SW480 (cell line): ENCODE measurements at places on chromosomes 2 and 18.

GRCh38 chr2:233005096-233005495 is 8.0 kb downstream of the NGEF start:
- no peak for DNase-seq

GRCh38 chr2:9473985-9474360 is 378 bp upstream of the IAH1 start:
- DNase-seq, result no peak

DNA sequence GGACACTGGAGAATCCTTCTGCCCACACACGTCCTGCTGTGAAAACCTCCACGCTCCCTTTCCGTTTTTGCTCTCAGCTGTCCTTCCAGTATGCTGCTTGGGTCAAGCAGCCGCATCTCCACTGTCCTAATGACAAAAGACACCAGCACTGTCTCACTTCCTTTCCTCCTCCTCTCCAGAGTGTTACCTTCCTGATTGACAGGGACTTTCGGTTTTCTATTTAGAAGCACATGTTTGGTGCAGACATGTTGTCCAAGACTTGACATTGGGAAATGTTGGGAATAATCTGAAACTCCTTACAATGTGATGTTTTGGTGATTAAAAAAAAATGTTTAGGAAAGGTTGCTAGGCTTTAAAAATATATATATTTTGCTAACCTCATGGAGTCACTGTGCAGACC is 226.6 kb downstream of the FAM210A start:
- no peak for DNase-seq

GRCh38 chr2:202196727-202197126 is 41.7 kb downstream of the SUMO1 start:
- no peak for DNase-seq

DNA sequence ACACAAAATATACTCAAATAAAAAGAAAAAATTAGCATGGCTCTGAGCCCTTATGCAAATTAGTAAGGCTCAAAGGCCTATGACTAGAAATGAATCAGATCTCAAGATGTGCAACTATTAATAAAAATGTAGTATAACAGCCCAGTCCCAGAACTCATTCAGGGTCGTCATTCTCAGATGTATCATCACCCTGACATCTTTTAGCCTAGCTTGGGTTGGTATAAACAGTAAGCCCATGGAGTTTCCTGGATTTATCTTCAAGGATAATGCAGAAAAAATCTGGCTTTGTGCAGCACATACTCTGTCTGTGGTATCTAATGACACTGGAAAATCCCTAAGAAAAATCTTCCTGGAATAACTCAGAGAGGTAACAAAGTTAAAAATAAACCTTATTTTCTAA is 239.3 kb downstream of the ZNF385B start:
- no peak for DNase-seq

DNA sequence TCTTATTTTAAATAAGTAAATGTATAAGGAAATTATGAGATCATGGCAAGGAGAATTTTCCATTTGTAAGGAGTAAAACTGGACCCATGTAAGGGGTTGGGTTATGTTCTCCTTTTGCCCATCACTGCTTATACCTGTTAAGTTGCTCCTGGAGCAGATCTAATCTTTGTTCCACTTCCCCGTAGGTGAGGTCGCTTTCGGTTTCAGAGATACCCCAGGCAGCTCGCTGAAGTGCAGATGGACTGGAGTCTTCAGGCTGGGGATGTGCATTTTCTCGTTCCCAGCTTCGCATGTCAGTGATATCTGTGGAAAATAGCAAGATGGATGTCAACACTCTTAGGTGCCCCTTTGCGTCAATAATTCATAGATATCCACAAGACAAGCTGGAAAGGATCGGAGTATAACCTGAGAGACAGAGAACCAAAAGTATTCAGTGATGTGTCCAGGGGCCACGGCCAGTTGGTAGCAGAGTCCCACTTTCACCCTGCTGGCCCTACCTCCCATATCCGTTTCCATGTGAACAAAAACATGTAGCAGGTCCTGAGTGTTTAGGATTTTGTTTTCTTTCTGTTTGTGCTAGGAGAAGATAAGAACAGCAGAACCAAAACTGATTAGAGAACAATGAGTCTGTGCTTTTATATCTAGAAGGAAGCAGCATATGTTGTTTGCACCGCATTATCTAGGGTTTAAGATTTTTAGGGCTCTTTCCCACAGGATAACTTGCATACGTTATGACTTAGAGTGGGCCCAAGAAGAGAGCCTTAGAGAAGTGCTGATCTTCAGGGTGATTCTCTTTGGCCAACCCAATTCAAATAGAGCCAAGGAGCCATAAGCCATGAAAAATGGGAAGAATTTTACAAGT is 36.0 kb downstream of the GCA start:
- no peak for DNase-seq

DNA sequence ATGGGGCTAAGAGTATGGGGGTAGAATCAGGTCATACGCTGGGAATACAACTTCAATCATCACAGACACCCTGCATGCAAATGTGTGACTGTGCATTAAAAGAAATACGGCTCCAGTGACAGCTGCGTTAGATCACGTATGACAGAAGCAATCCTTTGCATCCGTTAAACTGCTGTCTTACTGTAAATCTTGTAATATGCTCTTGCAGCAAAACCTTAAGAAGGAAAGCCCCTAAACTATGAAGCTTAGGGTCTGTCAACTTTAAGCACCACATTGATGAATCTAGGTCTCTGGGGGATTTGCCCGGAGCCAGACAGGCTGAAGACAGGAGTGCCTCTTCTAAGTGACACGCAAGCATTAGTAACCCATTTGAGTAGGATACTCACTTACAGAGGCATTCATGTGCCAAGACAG is 84.7 kb upstream of the EML6 start:
- DNase-seq, result no peak
